Mesenteric fat pad (tissue), 1 donor: ENCODE measurements at places on chromosomes 5 and 9.

DNA sequence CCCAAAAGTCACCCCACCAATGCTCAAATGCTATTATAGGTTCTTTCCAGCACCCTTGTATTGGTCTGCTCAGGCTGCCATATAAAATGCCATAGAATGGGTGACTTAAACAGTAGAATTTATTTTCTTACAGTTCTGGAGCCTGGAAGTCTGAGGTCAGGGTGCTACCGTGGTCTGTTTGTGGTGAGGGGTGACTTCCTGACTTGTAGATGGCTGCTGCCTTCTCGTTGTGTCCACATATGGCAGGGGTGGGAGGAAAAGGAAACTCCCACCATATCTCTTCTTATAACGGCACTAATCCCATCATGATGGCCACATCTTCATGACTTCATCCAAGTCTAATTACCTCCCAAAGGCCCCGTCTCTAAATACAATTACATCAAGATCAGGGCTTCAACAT is 257.8 kb upstream of the TARS1 start:
- DNase-seq, result no peak

GRCh38 chr9:95468791-95469190 is 48.0 kb downstream of the PTCH1 start:
- DNase-seq, result no peak

DNA sequence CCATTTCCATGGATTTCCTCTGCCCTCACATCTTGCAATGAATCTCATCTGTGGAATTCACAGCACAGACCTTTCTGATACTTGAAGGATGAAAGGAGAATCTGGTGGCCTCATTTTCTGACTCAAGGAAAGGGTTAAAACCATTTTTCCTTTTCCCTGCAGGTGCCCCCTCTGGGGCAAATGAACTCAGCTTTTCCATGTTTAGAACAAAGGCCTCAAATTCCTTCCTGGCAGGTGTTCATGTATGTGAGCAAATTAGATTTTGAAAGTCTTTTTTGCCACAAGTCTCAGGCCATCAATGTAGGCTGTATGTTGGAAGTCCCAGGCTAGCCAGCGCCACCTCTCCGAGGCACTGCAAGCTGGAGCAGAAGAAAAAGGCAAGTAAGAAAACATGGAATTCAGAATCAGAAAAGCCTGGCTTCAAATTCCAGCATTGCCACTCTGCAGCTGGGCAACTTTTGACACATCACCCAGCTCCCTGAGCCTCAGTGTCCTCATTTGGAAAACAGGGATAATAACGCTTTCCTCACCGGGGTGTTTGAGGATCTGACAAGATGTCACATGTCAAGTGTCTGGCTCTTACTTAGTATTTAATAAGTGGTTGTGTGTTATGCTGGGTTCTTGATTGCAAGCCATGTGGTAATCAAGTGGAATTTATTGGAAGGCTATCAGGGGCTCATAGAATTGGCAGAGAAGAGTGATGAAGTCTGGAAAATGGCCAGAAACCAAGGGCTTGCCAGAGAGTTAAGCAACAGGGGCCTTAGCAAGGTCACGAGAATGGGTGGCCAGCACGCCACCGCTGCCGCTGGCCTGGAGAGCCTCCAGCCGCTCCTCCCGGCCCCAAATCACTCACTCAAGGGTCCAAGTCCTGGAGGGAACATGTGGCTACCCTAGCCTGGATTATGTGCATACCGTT is 48.4 kb upstream of the SMIM23 start:
- no peak for DNase-seq

- no peak for DNase-seq
These were observed 989.6 kb upstream of the ARRDC3 start for GRCh38 chr5:92372766-92373165.

DNA sequence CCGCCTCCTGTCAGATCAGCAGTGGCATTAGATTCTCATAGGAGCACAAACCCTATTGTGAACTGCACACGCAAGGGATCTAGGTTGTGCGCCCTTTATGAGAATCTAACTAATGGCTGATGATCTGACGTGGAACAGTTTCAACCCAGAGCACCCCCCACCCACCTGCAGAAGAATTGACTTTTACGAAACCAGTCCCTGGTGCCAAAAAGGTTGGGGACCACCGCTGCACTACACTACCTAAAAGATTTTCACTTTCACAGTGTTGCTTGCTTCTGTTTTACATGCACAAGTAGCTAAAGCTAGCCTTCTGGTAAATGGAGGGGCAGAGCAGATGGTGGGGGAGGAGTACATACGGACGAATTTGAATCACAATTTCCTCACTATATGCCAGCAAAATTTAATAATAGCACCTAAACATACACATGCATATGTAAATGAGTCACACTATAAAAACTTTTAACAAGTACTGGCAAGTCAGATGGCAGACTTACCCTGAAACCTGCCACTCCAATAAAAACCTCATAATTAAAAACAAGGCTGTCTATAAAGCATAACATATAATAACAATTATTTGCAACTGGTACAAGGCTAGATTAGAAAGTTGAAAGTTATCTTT is 24.0 kb upstream of the CDKN2B start:
- no peak for DNase-seq

DNA sequence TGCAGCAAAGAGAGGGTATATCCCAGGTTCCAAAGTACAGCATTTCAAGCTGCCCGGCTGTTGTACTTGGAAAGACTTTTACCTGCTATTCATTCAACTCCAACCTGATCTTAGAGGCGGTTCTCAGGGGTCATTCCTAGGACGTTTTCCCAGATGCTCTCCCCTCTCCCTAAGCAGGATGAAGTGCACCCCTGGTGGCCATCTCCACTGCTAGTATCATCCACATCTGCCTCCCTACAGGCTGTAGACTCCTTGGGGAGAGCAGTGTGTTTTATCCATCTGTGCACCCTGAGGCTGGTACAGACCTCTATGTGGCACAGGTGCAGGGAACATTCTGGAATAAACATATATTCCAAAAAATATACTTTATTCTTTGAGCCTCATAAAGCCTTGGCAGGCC is 56.8 kb downstream of the PTPN3 start:
- DNase-seq, result no peak

- DNase-seq, result no peak
These were observed at the start of gene GRM6 for GRCh38 chr5:178994580-178995340. Gene GRM6 (minus strand): TSS chr5:178995320. CDS start chr5:178994944, 376 bp downstream.

GRCh38 chr5:5666369-5666768 is 243.9 kb downstream of the ICE1 start:
- no peak for DNase-seq

DNA sequence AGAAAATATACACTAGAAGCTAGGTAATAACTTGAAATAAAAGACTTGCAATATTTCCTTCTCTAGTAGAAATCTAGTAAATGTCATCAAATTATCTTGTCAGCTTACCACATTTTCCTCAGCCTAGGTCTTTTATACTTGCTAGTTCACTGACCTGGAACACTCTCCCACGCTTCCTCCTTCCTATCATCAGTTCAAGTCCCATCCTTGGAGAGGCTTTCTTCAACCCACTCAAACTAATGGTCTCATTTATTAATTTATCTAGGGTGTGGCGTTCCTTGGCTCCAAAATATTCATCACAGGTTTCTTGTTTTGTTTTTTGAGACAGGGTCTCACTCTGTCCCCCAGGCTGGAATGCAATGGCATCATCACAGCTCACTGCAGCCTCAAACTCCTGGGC is 2.9 kb downstream of the FAM13B start:
- no peak for DNase-seq
